NCI-H82 (cell line): ENCODE measurements at places on chromosomes 11 and 22.

- no peak for DNase-seq
Observed at GRCh38 chr22:46198274-46198673, 47.9 kb downstream of the PPARA start.

DNA sequence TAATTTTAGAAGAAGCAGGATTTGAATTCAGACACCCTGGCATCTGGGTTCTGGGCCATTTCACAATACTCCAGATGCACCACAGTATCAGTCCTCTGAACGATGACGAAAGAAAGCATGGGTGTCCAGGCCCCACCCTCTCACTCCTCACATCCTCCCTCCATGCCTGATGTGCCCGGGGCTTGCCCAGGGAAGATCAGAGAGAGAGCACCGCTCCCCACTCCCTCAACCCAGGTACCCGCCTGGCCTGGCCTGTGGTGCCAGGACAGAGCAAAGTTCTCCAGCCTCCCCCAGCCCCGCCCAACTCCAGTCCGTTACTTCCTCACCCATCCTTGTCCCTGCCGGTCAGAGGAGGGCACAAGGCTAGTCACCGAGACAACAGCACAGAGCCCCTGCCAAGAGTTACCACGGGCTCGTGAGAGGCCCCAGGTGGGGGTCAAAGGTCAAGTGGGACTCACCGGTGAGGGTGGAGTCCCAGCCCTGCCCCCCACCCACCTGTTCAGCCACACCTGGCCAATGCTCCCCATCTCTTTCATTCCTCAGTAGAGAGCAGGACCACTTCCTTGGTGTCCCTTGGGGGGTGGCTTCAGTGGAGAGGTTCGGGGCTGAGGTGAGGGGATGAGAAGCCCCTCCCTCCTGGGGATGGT is 8.1 kb downstream of the BCL9L start:
- DNase-seq: no peak

- DNase-seq: peak; percentile 35
Observed at GRCh38 chr11:119318240-119319135, 1.6 kb upstream of the MCAM start.

DNA sequence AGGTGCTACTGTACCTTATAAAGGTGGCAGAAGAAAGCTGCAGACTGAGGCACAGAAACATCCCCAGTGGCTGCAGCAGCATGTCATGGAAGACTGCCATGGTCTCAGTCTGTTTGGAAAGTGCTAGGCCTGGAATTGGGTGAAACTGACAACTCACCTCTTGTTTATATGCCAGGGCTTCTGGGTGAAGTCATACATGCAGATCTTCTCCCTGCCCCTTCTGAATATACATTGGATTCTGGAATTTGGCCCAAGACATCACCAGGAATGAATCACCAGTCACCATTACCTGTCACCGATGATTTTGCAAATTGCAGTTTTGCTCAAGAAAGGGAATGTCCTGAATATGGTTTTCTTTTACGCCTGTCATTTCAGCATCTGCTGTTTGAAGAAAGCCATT is at the start of gene PLET1:
Gene PLET1, minus strand, starts transcription at position 371 of the 400 bp plus-strand sequence. Its CDS starts 271 bp downstream, at position 100.
- DNase-seq: no peak
